Stimulated activated CD8-positive, alpha-beta memory T cell treated with anti-CD3 and anti-CD28 coated beads, Interleukin-4, amount 100 ng/mL, for 1 hour (primary cell): ENCODE measurements at places on chromosomes 7 and 10.

DNA sequence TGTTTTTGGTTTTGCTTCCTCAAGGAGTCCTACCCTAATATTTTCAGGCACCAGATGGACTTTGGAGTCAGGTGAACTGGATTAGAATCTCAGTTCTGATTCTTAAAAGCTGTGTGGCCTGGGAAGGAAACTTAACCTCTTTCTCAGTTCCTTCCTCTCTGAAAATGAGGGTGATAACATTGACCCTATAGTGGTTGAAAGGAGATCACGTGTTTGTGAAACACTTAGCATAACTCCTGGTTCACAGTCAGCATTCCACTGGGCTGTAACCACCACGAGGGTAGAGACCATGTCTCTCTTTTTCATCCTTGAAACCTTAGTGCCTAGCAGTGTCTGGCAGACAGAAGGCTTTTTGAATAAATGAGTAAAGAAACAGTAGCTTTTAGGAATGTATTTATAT is 16.7 kb downstream of the LSMEM1 start:
- no peak for DNase-seq

DNA sequence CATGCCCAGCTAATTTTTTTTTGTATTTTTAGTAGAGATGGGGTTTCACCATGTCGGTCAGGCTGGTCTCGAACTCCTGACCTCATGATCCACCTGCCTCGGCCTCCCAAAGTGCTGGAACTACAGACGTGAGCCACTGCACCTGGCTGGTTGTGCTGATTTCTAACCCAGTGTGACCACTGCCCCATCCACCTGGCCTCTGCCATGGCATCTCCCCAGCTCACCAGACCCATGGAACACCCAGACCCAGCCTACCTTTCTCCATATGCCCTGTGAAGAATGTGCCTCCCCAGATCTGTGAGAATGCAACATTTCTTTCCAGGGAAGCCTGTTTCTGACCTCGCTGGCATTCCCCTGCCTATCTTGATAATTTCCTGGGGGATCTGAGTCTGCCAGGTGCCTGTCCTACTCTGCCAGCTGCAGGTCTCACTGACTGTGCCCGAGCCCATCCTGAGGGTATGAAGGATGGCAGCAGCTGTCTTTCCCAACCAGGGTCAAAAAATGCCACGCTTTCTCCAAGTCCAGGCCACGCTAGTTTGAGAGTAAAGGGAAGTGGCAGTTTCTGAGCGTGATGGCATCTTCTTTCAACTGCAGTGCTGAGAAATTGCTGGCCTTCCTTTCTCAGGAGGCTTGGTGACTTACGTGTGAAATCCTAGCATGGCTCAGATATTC is 324.4 kb upstream of the ZNF32 start:
- no peak for DNase-seq

GRCh38 chr10:71234970-71235685 is 22.8 kb downstream of the UNC5B start:
- DNase-seq = no peak

DNA sequence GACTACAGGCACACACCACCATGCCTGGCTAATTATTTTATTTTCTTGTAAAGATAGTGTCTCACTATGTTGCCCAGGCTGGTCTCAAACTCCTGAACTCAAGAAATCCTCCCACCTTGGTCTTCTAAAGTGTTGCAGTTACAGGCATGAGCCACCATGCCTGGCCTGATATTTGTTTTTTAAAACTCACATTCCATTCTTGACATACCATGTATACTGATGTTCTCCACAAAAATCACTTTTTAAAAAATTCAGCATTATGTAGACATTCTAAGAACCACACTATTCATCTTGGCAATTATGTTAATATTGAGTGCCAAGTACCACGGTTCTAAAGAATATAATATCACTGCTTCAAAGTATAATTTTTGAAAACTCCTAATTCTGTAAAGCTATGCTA is 43.5 kb downstream of the IDE start:
- DNase-seq = no peak
